NB4 (cell line): ENCODE measurements at places on chromosomes 5 and 9.

- DNase-seq = no peak
These were observed 250.6 kb downstream of the ARRDC3 start for GRCh38 chr5:91132550-91132949.

DNA sequence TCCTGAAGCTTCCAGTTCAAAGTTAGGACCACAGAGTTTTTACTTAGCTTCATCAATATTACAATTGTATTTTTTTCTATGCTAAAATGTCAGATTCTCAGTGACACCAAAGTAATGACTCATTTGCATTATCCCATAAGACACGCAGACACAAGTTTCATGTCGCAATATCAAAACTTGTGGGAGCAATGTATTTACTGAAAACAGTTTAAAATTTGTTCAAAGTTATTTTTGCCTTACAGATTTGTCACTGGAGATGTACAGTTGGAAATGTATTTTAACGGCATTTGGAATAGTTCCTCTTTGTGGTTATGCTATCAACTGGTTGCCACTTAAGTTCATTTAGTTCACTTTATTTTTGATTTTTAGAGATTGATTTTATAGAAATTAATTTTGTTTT lies 36.2 kb upstream of the DAP start:
- DNase-seq = peak; percentile 79

GRCh38 chr5:146450002-146450401 lies 2.9 kb downstream of the TCERG1 start:
- no peak for DNase-seq

DNA sequence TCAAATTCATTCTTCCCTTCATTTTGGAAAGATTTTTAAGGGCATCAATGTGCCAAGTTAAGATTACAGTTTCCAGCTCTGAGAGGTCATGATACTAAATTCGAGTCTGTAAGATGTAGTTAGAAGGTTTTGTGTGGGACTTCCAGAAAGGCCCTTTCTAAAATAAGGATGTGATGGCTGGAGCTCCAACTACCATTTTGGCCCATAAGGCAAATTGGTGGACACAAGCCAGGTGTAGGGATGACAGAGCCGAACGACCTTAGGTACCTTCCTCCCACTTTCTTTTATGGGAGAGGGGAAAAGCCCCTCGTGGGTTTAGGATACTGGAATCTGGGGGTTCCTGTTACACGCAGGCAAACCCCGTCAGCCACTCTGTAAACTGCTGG lies 54.3 kb upstream of the PTPDC1 start:
- no peak for DNase-seq

DNA sequence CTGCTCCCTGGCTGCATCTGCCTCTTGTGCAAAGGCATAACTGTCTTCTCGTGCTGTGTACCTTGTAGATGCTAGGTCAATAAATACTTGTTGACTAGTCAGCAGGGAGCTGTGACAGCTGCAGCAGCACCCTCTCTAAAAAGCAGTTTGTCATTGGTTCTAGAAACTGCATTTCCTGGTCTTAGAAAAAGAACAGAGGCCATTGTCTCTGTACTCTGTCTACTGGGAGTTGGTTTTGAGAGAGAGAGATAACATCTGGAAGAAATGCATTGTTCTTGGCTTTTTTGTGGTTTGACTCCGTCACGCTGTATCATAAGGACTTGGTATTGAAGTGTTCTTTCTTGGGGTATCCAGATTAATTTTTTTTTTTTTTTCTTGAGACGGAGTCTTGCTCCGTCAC lies 32.3 kb downstream of the SH3GLB2 start:
- DNase-seq = no peak

GRCh38 chr9:83794051-83794450 lies 23.5 kb downstream of the GKAP1 start:
- DNase-seq = no peak

DNA sequence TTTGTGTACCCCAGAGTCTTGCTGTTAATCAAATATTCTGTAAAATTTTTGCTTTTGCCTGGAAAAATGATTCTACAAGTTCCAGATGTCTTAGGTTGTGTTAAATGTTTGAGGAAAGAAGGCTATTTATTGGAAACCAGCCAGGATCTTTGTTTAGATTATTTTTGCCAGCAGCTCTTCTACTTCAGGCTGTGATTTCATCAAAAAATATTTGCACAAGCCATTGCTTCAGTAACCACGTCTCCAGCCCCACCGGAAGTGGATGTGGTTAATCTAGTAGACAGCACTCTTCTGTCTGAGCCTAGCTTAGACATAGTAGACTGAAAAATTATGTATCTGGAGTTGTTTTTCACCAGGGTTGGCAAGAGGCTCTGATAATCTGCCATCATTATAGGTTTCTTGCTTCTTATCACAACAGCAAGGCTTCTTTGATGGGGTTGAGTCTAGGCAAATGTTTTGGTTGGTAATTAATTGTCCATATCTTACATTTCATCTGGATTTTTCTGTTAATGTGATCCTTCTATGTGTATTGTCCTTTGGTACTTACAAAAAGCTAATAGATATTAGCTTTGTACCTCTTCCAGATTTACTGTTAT lies 17.1 kb downstream of the KCTD16 start:
- peak; percentile 84 for DNase-seq

- DNase-seq = peak; percentile 22
These were observed 166.1 kb downstream of the SLC28A3 start for GRCh38 chr9:84174486-84174885.

- DNase-seq = peak; percentile 66
These were observed 59.8 kb downstream of the ARHGEF37 start for GRCh38 chr5:149641000-149641576.

DNA sequence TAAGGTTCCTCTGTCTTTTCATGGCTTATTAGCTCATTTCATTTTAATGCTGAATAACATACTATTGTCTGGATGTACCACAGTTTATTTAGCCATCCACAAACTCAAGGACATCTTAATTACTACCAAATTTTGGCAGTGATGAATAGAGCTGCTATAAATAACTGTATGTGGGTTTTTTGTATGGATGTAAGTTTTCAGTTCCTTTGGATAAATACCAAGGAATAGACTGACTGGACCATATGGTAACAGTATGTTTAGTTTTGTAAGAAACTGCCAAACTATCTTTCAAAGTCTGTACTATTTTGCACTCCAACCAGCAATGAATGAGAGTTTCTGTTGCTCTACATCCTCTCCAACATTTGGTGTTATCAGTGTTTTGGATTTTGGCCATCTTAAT lies 38.7 kb downstream of the SCAMP1 start:
- no peak for DNase-seq

DNA sequence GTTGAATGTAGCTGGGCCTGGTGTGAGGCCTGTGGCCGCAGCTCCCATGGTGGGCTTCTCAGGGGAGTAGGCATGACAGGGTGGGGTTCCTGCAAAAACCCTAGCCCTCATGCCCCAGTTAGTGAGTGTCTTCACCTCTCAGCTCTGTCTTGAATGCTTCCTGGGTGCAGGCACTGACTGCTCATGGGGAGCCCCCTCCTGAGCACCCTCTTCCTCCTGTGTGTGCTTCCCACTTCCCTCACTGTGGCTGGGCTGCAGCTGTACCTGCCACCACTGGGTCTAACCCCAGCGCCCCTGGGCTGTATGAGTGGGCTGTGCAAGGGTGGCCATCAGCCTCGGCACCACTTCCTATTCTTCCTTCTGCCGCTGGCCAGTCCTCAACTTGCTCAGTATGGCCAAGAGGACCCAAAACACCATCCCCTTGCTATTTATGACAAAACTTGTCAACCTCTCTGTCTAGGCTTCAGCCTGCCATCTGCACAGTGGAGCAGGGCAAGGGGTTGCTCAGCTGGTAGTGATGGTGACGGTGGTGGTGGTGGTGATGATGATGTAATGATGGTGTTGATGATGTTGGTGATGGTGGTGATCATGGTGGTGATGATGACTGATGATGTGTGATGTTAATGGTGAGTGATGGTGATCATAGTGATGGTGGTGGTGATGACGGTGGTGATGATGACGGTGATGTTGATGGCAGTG lies 67.5 kb downstream of the RXRA start:
- no peak for DNase-seq

- no peak for DNase-seq
These were observed 103.5 kb downstream of the NFIB start for GRCh38 chr9:14210428-14210827.

- DNase-seq = no peak
These were observed 196.5 kb downstream of the COMMD10 start for GRCh38 chr5:116281309-116281708.

DNA sequence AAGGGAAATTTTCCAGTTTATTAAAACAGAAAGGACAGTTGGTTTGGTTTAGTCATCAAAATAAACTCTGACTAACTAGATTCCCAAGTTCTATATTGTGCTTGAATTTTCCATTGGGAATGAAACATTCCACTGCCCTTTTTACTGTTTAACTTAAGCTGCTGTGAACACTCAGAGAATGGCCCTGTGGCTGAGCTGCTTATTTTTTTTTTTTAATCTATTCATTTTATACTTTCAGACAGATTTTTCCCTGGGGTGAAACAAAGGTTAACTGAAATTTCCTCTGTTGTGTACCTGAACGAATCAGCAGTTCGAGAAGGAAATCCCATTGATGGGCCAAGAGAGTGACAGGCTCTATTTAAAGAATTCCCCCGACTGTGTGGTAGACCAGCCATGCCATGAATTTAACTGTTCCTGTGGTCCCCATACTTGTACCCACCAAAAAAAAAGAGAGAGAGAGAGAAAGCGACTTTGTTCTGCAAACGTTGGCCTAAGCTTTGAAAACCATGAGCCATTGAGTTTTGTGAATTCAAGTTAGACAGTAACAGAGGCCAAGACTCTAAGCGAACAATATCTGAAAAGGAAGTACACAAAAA lies 138.7 kb upstream of the GRHPR start:
- peak; percentile 11 for DNase-seq

DNA sequence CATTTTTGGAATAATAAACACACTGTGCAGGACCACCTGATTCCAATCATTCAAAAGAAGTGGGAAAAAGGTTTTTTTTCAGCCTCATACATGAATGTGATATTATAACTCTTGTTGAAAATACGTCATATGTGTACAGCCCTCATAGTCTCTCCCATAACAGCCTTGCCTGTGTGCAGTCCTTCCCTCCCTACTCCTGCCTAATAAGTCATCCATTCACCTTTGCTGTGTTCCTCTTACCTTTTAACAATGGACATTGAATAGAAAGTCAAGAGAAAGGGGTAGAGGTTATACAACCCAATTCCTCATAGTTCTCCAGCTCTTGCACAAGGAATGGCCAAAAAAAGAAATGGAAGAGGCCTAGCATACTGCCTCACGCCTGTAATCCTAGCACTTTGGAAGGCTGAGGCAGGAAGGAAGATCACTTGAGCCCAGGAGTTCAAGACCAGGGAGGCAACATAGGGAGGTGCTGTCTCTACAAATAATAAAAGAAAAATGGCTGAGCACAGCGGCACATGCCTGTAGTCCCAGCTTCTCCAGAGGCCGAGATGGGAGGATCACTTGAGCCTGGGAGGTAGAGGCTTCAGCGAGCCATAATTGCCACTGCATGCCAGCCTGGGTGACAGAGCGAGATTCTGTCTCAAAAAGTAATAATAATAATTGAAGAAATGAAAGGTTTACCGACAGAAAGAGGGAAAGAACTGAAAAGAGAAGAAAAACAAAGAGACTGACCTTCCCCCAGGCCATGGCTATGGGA lies 356.1 kb upstream of the KIF2A start:
- DNase-seq = no peak
